ENCODE measurements at places on chromosomes 1 and 21.

DNA sequence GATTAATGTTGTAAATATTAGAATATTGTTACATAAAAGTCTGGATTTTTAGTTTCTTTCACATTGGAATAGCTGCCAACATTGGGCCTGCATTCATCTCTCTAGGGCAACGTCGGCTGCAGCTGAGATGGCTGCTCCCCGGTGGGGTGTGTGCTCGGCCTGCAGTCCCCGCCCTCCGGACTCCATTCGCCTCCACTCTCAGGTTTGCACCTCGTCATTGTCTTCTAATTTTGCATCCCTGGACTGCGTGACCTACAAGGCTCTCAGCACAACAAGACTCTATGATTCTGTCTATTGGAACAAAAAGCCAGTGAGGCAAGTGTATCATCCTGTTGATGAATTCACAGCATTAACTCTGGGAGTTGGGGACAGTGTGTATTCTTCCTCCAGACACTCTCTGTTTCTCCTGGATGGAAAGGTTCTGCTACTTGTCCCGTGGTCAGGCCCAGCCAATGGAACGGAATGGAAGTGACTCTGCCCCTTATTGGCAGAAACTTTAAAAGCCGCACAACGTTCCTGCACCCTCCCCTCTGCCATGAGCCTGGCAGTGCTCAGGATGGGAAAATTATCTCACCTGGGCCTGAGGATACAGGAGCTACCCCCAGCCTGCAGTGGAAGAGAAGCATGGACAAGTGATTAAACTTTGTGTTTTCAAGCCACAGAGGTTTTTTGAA lies 105.0 kb upstream of the SAMD11 start:
- no peak for DNase-seq

- no peak for DNase-seq
Measured at GRCh38 chr1:201113451-201114244, 1.4 kb upstream of the CACNA1S start.

- no peak for DNase-seq
Measured at GRCh38 chr1:45508295-45509151, 8.4 kb downstream of the MMACHC start.

GRCh38 chr1:31327381-31327780 lies 30.5 kb downstream of the ZCCHC17 start:
- DNase-seq = no peak

DNA sequence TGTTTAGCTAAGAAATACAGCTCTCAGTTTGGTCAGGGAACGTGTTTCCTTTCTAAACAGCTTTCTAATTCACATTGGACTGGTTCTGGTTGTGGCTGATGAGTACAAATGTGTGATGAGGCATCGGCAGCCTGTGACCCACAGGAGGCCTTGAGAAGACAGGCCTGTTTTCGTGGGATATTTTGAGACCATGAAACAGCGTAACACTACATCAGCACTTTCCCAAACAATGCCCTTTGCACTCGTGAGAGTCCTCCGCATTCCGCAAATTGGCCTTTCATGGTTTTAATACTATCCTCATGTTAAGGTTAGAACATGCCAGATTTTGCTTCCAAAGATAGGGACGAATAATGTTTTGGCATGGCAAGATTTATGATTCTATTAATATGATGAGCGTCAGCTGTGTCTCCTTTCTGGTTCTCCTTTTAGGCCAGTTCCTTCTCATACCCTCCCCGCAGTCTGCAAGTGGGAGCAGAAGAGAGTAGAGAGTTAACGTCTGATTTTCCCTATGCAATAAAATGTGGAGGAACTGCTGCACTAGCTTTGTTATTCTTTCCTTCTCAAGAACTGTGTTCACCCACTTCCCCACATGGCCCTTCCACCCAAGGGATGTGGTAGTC lies 84.3 kb upstream of the L1TD1 start:
- DNase-seq = no peak

DNA sequence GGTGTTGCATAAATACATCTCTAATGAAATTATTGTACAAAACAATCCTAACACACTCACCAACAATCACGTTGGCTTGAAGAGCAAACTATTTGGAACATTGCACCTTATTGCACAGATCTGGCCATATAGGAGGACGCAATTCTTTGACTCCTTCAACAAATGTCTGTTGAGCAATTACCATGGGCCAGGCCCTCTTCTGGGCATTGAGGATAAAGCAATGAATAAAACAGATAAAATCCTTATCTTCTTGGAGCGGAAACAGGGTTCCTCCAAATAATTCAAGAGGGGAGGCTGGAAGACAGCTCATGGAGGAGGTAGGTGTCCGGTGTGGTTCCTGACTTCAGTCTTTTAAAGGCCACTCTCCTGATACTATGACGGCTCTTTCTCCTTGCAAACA lies 43.3 kb downstream of the PAX7 start:
- DNase-seq = no peak

GRCh38 chr1:162417650-162418049 lies 5.7 kb upstream of the SH2D1B start:
- no peak for DNase-seq

DNA sequence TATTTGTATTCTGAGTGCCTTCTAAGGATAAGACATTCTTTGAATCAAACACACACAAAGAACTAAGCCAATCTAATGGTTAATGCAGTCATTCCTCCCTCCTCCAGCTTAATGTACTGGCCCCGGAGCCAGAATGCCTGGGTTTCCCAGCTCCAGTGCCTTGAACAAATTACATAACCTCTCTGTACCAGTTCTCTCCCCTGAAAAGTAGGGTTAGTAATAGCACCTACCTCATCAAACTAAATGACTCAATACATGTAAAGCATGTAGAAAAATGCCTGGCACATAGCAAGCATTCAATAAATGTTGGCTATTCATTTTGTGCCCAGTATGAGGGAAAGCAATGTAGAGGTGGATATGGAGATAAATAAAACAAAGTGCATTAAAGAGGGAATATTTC lies 14.0 kb downstream of the C1orf52 start:
- no peak for DNase-seq

DNA sequence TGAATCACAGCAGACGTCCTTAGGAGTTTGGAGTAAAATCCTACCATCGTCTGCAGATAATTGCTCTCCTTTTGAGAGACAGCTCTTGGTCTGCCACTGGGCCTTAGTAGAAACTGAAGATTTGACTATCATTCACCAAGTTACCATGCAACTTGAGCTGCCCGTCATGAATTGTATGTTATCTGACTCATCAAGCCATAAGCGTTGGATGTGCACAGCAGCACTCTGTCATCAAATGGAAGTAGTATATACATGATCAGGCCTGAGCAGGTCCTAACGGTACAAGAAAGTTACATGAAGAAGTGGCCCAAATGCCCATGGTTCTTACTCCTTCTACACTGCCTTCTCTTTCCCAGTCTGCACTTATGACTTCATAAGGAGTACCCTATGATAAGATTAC lies 317.8 kb downstream of the GPATCH2 start:
- no peak for DNase-seq

GRCh38 chr1:228012555-228012954 lies 5.8 kb downstream of the WNT3A start:
- DNase-seq = no peak

DNA sequence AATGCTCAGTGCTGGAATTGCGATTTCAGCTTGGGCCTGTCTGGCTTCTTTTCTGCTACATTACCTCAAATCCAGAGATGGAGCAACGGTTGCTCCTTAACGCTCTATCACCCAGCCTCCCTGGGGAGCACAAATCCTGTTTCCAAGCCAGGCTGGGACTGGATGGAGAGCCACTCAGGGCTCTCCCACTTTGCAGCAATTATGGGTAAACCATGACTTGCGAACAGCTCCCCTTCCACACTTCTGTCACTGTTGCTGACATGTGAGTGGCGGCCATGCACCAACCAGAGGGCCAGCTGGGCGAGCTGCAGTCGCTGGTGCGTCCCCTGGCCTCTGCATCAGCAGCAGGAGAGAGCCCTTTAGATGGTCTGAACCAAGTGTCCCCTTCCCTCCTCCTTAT lies 65.1 kb upstream of the RAB4A start:
- DNase-seq = no peak

DNA sequence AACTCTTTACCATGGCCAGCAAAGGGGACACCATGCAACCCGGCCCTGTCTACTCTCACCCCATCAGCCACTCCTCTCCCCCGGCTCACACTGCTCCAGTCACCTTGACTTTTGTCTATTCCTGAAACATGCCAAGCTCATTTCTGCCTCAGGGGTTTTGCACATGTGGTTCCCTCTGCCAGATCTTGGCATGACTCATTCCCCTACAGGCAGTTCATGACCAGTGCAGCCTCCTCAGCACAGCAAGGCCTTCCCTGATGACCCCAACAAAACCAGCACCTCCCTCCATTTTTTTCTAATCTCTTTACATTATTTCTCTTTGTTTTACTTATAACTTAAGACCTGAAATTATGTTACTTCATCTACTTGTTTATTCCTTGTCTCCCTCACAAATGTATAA lies 58.6 kb upstream of the GJB5 start:
- DNase-seq = no peak

DNA sequence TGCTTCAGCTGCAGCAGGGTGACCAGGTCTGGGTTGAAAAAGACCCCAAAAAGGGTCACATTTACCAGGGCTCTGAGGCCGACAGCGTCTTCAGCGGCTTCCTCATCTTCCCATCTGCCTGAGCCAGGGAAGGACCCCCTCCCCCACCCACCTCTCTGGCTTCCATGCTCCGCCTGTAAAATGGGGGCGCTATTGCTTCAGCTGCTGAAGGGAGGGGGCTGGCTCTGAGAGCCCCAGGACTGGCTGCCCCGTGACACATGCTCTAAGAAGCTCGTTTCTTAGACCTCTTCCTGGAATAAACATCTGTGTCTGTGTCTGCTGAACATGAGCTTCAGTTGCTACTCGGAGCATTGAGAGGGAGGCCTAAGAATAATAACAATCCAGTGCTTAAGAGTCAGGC lies 2.9 kb downstream of the C1QA start:
- no peak for DNase-seq

GRCh38 chr1:71618191-71618590 lies 537.4 kb upstream of the ZRANB2 start:
- DNase-seq = no peak

GRCh38 chr21:39381009-39381408 lies 32.1 kb upstream of the HMGN1 start:
- DNase-seq = no peak

GRCh38 chr21:34189506-34189905 lies 116.1 kb downstream of the MRPS6 start:
- no peak for DNase-seq

DNA sequence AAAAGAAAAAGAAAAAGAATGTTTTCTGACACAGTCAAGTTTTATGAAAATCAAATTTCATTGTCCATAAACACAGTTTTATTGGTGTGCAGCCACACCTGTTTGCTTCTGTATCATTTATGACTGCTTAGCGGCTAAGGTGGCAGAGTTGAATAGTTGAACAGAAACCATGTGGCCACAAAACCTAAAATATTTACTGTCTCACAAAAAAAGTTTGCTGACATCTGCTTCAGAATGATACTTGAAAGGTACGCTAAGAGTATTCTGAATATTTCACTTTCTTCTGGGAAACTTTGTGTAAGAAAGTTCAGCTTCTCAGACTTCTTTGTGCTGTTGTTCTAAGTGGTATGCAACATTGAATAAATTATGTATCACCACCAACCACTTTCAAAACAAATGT lies 6.2 kb downstream of the KCNK1 start:
- DNase-seq = no peak

GRCh38 chr1:220189750-220190347 lies 82.4 kb downstream of the RAB3GAP2 start:
- DNase-seq = peak; percentile 40

DNA sequence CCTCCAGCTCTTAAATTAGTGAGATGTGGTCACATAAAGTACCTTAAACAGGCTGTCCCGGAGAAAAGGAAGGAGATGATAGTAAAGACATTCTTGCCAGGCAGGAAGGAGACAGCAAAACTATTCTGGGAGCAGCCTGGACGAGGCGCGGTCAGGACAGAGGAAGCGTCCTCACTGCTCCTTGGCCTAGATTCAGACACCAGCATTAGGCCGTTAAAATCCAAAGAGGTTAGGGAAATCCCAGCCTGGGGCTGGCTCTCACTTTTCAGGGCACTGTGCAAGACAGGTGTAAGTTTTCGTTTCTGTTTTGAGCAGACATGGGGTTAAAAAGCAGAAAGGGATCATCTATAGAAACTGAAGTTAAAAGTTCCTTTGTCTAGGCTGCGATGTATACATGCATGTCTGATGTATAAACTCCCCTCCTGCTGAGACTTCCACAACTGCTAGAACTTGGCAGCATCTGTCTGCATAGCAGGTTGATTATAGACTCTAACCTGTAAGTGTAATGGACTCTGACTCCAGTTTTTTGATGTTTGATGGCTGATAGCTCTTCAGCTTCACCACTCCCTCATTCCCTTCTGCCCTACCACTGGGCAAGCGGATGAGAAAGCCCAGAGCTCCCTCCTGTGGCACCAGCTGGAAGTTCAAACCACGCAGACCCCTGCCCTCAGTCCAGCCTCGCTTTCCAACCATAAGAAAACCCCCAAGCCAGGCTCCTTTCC lies 21.5 kb downstream of the STPG1 start:
- DNase-seq = peak; percentile 52

- peak; percentile 69 for DNase-seq
Measured at GRCh38 chr1:208278638-208279037, 34.5 kb upstream of the PLXNA2 start.

GRCh38 chr1:4063516-4063915 lies 163.4 kb upstream of the C1orf174 start:
- DNase-seq = no peak

DNA sequence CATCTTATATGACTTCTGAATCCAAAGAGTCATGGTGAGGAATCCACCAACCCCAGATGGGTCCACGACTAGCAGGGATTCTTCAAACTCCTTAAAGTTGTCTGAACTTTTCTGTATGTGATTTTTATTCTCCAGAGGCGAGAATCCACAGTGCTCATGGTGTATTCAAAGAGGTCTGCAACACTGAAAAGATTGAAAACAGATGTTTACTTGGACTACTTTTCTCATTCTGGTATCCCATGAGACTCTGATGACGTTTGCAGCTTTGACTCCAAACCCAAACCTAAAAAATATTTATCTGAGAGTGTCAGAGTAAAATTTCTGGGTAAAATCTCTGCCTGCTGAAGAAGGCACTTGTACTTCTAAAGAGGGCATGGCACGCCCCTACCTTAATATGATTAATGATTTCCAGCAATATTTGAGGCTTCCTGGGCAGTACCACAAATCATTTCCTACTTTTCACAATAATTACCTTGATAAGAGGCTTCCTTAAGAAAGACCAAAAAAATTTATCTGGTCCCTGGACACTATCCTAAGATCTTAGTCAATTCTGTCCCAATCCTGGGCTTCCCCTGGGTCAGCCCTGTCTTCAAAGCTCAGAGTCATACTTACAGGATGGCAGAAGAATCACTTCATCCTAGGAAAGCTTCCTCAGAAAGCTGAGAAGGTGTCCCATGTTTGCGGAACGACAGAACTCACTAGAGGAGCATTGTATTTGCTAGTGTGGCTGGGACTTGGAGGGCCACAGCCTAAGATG lies 76.5 kb upstream of the MAP10 start:
- DNase-seq = no peak

- DNase-seq = no peak
Measured at GRCh38 chr1:199741586-199741985, 285.9 kb upstream of the NR5A2 start.

All from COR-L47 (cell line).